Kidney epithelial cell (primary cell): ENCODE measurements at places on chromosomes 16 and 17.

DNA sequence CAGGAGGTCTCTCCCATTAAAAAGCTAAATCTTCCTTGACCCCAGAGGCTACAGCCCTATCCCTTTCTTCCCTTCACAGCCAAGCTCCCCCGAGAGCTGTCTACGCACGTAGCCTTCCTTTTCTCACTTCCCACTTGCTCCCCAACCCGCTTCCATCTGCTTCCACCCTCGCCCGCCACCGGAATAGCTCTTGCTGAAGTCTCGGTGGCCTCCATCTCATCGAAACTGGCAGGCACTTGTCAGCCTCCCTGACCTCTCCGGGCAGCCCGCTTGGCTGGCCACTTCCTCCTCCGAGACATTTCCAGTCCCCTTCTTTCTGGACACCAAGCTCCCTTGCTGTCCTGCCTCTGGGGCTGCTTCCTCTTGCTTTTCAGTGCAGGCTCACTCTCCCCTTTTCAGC is 10.7 kb upstream of the EPOP start:
- DNase-seq: no peak

DNA sequence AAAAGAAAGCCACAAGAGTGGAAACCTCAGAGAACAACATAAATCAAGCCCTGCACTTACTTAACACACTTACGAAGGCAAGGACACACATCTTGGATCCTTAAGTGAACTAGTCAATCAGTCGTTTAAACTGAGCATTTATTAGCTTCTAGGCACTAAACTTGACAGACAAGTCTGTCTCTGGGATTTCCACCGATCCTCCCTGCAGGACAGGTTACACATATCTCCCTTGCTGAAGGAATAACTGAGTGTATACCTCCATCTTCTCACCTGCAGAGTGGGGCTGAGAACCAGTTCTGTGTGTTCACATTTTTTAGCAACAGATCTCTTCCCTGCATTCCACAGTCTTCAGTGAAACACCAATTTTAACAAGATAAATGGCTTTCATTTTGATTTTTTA is 8.9 kb downstream of the GP2 start:
- DNase-seq: no peak

- DNase-seq: no peak
Observed at GRCh38 chr17:29004081-29004692, 1.6 kb downstream of the SEZ6 start.

DNA sequence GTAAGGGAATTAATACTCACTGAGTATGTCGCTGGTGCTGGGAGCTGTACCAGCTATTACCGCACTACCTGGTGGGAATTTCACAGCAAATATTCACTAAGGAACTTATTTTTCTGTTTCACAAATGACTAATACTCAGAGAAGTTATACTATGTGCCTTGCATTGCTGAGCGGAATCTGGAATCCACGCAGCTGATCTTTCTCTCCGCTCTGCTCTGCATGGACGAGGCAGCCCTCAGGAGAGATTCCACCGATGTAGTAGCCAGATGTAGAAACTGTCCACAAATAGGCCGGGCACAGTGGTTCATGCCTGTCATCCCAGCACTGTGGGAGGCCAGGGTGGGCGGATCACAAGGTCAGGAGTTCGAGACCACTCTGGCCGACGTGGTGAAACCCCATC is 17.1 kb downstream of the NME3 start:
- DNase-seq: no peak

DNA sequence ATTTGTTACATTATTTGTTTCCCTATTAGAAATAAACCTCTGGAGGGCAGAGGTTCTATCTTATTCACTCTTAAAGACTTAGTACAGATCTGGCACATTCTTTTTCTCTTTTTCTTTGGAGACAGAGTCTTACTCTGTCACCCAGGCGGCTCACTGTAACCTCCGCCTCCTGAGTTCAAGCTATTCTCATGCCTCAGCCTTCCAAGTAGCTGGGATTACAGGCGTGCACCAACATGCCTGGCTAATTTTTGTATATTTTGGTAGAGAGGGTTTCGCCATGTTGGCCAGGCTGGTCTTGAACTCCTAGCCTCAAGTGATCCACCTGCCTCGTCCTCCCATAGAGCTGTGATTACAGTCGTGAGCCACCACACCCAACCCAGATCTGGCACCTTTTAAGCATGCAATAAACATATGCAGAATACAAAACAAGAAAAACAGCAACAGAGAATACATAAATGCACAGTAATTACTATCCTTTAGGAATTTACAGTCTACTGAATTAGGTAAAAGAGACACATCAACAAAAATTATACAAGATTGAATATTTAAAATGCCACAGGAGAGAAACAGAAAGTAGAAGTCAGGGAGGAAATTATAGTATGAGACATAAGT is 52.1 kb downstream of the GPATCH8 start:
- DNase-seq: no peak
